ENCODE measurements at places on chromosomes 2 and 18.

DNA sequence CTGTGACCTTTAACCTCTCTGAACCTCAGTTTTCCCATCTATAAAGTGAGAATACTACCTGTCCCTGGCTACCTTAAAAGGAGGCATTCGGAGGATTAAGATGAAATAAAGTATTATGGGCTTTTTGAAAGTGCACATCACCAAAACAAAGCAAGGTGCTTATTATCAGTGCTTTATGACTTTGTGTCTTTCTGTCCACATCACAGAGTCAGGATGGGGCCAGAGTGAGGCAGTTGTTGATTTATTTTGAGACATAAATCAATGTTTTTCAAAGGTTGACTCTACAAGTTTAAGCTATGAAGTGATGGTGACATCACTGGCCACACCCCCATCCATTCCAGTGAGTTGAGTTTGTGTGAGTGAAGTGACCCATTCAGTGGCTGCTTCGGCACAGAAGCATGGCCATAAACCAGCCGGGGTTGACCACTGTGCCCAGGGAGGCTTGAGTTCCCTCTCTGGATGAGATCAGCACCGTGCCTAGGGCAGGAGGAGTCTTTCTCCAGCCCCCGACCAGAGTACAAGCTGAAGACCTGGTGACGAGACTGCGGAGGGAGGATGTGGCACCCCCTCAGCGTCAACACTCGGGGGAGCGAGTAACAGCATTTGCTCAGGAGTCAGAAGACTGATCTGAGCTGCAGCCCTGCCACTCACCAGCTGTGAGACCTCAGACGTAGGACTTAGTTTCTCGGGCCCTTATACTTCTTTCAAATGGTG lies 89.0 kb upstream of the PPP1CB start:
- DNase-seq = no peak

GRCh38 chr2:71791501-71792135 lies 338.3 kb downstream of the DYSF start:
- DNase-seq = no peak

DNA sequence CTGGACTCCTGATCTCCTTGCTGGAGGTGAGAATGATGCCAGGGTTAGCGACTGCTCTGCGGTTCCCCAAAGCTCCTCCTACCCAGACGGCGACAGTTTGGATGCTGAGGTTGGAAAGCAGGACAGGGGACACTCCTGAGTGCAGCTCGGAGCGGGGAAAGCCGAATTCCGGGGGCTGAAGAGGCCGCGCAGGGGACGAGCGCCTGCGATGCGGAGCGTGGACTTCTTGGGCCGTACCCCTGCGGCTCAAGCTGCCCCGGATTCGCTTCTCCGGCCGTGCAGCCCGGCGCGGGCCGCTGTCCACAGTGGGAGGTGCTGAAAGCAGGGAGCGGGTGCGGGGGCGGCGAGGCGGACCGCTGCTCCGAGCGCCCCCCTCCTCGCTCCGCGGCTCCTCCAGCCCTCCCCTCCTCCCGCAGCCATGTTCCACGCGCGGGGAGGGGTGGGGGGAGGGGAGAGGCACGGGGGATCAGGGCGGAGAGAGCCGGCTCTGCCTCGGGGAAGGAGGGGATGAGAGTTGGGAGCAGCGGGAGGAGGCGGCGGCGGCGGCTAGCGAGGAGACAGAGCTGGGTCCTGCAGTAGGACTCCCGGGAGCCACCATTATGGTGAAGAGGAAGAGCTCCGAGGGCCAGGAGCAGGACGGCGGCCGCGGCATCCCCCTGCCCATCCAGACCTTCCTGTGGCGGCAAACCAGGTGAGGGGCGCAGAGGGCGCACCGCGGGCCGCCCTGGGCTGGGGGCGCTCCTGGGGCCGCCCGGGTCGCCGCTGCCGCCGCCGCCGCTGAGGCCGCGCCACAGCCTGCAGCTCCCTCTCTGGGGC lies at the start of gene UNC80:
UNC80 (plus strand) TSS at position 359 of the 816 bp plus-strand sequence; CDS start at position 600, 241 bp downstream.
- no peak for DNase-seq

- no peak for DNase-seq
These were observed 142.7 kb upstream of the DOCK10 start for GRCh38 chr2:225184948-225185347.

GRCh38 chr2:234995332-234996068 lies 43.7 kb downstream of the SH3BP4 start:
- no peak for DNase-seq

GRCh38 chr2:127517465-127517864 lies 8.8 kb downstream of the IWS1 start:
- DNase-seq = no peak

GRCh38 chr2:173696274-173696673 lies 268.9 kb downstream of the SP3 start:
- no peak for DNase-seq

- DNase-seq = no peak
These were observed 32.9 kb upstream of the ST3GAL5 start for GRCh38 chr2:85921659-85922058.

DNA sequence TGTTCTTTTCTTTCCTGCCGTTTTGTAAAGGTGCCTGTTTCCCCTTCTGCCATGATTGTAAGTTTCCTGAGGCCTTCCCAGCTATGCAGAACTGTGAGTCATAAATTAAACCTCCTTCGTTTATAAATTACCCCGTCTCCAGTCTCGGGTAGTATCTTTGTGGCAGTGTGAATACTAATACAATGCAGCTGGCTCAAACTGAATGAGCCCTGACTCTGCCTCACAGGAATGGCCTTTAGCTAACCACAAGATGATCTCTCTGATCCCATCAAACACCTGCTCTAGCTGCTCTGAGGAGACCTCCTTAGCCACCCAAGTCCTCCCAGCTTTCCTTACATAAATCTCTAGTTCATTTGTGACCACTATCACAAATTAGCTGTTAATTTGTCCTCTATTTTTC lies 41.5 kb upstream of the CAB39 start:
- DNase-seq = peak; percentile 27

GRCh38 chr18:70271742-70272141 lies 17.1 kb upstream of the SOCS6 start:
- no peak for DNase-seq

- no peak for DNase-seq
These were observed 6.4 kb downstream of the ITGB1BP1 start for GRCh38 chr2:9416962-9417316.

GRCh38 chr2:190858817-190859216 lies 21.8 kb upstream of the GLS start:
- DNase-seq = no peak

- peak; percentile 33 for DNase-seq
These were observed 10.4 kb upstream of the KCNE4 start for GRCh38 chr2:223041527-223042109.

- DNase-seq = no peak
These were observed 69.3 kb downstream of the MRO start for GRCh38 chr18:50750546-50750945.

- no peak for DNase-seq
These were observed 80.8 kb upstream of the LPIN2 start for GRCh38 chr18:3093624-3094337.

DNA sequence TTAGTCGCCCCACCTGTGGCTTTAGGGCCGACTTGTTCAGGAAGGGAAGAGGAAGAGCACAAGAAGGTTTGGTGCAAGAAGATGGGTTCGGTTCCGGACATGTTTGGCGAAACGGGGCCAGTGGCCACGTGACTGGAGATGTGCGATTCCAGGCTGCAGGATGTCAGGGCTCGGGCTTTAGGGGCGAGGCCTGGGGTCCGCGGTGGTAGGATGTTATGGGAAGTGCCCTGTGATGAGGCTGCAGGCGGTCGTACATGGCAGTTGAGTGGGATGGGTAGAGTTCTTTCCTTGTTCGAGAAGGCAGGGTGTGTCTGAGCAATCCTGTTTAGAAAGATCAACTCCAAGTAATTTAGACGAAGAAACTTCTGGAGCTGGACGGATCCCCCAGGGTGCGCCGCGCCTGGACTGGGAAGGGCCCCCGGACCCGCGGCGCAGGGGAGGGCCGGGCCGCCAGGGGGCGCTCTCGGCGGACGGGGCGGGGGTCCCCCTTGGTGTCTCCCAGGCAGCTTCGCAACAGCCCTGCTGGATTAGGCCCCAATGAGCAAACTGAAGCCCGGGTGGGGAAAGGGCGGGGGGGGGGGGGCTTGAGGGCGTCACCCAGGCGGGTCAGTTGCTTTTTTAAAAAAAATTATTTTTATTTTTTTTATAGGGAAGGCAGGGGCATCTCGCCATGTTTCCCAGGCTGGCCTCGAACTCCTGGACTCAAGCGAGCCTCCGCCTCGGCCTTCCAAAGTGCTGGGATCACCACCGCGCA lies 17.2 kb upstream of the SDC1 start:
- no peak for DNase-seq

DNA sequence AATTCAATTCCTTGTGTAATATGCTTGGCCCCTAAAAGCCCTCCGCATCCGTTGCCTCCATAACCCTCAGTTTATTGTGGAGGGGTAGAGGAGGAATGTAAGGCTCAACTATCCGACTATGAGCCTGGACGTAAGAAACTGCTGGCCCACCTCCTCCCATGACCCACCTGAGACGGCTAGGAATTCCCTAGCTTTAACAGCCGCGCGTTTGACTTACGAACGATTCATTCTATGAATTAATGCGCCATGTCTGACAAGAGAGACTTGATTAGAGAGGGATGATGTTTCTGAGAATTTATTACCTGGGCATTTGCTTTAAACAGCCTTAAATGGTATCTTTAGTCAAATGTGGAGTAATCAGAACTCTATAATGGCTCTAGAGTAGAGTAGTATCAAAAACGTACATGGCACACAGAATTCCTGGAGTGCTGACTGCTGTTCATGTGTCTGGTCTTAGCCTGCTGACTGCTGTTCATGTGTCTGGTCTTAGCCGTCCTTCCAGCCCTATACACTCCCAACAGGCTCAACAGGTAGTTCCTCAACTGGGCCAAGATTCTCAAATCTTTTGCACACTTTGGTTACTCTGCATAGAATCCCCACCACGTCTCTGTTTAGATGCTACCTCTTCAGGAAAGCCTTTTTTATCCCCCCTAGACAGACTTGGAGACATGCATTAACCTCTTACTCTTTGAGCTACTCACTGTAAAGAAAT lies 899 bp upstream of the GFPT1 start:
- DNase-seq = no peak

GRCh38 chr18:54020966-54021365 lies 203.5 kb downstream of the MBD2 start:
- DNase-seq = no peak

DNA sequence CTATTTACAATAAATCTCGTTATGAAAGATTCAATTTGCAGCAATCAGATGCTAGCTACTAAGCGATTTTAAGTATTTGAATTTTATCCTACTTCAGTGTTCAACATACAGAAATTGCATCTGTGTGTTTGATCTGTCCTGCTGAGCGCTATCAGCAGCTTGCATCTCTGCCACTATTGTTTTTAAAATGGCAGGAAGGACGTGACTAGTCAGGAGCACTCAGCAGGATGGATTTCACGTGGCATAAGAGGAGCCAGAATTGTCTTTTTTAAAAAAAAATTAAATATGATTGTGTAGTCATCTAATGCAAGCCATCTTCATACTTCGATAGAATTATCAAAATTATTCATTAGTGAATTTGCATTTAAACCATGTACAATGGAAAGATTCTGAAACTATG lies 2.8 kb upstream of the KLHL14 start:
- DNase-seq = no peak

GRCh38 chr18:28972333-28972907 lies 795.5 kb upstream of the CDH2 start:
- no peak for DNase-seq

DNA sequence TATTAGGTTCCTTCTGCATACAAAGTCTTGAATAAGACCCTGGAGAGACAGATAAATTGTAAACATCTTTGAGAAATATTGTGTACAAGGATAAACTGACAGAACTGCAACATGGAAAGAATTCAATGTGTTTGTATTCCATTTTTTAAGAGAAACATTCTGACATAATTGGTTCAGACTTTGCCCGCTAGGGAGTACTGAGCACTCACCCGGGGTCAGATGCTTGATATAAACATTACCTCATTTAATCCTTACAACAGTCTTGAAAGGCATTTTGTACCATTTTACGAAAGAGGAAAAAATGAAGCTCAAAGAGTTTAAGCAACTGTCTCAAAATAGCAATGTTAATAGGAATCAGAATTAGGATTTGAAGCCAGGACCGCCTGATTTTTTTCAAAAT lies 416.7 kb upstream of the CRIM1 start:
- no peak for DNase-seq

DNA sequence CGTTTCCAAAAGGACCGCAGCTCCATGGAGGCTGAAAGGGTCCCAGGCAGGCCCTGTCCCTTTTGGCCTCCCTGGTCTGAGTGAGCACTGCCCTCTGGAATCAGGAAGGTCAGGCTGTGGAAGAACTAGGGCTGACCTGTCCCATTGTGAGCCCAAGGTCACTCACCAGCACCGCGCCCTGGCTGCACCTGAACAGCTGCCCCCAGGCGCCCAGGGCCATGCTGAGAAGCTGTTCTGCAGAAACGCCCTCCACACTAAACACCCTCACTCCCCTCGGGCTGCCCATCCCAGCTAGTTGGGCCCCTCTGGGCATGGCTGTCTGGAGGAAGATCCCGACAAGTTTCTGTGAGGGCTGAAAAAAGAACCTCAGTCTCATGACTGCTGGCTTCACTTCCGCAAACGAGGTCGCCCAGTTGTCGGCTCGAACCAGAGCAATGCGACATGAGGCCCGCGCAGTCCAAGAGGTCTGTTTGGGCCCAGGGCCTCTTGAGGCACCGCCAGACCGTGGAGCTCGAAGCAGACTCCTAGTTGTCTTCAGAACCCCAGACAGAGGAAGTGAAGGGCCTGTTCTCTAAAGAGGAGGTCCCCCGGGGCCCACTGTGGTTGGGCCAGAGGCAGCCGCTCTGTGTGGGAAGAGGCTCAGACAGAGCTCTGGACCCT lies 64.4 kb downstream of the INPP5D start:
- DNase-seq = peak; percentile 39

DNA sequence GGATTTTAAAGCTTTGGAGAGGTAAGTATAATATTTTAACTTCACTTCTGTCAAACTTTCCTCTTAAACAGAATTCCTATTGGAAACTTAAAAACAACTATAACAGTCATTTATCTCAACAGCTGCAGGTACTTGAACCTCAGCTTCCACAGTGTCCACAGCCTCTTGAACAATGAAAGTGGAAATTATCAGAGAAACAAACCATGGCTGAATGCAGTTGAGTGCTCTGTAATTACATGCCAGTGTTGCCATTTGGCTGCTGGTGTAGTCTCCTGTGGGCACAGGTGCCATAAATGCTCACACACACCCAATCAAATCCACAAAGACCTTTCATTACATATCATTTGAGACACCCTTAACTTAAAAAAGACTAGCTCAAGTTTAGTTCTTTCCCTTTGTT lies 125.1 kb downstream of the CPS1 start:
- no peak for DNase-seq

- DNase-seq = peak; percentile 89
These were observed 132.8 kb downstream of the ARHGAP15 start for GRCh38 chr2:143261986-143262385.

DNA sequence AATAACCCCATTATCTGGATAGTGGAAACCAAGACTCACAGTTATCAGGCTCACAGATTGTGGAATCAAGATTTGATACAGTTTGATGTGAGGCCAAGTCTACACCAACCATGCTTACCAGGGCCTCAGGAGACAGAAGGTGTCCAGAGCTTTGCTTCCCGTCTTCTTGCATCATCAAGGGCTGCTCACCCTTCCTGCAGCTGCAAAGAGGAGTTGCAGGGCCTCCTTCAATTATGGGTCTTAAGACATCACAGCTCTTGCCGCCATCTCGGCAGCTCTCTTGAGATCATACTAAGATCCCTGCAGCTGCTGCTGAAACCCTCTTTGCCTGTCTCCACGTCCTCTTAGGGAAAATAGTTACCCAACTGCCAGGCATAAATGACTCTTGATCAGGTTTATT lies 176.0 kb downstream of the MGAT5 start:
- DNase-seq = no peak

All from DND-41 (cell line).